T-helper 1 cell (primary cell): ENCODE measurements at places on chromosomes 7 and 10.

- no peak for DNase-seq
Measured at GRCh38 chr10:128883231-128884032, 583.6 kb upstream of the MGMT start.

- DNase-seq: no peak
Measured at GRCh38 chr10:79165070-79165778, 96.5 kb downstream of the ZMIZ1 start.

DNA sequence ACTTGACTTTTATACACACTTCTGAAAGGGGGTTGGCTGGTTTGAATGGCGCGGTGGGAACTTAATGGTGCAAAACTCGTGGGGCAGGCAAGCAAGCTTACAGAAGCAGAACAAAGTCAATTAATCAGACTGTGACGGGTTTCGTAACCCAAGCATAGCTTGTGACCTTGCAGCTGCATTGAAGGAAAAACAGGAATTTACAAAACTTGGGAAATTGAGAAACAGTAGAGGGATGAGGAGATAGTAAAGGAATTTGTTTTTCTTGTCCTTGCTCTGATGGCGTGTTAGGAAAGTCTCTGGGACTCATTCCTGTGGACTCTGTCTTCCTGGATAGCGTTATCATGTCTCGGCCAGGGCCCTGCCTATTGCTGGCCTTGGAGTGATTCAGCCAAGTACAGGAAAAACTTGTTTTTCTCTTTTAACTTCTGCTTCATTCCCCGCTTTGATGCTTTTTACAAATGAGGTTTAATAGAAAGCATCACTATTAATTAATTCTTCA lies 220.0 kb upstream of the KCND2 start:
- DNase-seq: no peak

DNA sequence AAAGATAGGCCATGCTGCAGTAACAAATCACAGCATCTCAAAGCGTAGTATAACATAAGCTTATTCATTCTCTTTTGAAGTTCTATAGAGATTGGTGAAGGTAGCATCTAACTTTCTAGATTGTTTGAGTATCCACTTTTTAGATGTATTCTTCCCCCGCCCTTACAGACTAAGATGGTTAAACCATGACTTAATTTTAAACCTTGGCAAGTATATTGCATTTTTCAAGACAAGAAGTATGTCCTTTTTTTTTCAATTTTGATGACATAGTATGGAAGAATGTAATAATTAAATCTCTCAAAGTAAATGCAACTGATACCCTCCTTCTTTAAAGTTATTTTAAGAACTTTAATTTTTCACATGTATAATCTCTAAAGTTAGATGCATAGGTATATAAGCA lies 190.0 kb downstream of the KCND2 start:
- no peak for DNase-seq

- DNase-seq: no peak
Measured at GRCh38 chr10:133456041-133456951, 2.6 kb downstream of the SCART1 start.

- no peak for DNase-seq
Measured at GRCh38 chr7:94697035-94697974, 41.4 kb upstream of the SGCE start.

GRCh38 chr7:121355574-121355973 lies 26.8 kb downstream of the WNT16 start:
- no peak for DNase-seq

GRCh38 chr7:117705630-117706029 lies 167.6 kb downstream of the CTTNBP2 start:
- DNase-seq: no peak

DNA sequence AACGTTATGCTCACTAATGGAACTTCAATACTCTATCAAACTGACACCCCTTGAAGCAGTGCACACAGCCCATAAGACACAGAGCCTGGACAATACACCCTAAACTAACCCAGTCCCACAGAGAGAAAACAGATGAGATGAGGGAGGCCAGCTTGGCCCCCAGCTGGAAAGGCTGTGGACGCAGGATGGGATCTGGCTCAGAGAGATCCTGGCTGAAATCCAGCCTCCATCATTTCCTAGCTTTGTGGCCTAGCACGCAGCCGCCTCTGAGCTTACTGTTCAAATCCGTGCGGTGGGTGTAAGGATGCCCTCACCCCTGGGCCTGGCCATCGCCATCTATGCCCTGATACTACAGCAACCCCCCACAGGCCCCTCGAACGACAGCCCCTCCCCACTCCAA lies 32.7 kb downstream of the SNX8 start:
- no peak for DNase-seq

DNA sequence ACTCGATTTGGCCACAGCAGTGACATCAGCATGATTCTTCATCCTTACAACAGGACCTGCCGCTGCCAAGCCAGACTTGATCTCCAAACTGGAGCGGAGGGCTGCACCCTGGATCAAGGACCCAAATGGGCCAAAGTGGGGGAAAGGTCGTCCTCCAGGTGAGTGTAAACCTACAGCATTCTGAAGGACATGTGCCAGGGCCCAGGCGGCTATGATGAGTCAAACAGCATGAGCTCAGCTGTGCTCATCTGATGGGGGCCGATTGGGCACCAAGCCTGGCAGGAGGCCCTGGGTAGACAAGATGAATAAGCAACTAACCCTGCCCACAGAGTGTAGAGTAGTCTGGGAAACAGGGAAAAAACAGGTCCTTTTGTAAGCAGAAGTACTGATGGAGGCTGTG lies 14.4 kb upstream of the ATP6V0E2 start:
- DNase-seq: no peak

- no peak for DNase-seq
Measured at GRCh38 chr10:60042262-60042661, 135.9 kb upstream of the CCDC6 start.

GRCh38 chr10:35585356-35585755 lies 19.8 kb upstream of the GJD4 start:
- no peak for DNase-seq

- no peak for DNase-seq
Measured at GRCh38 chr10:33804584-33804983, 470.1 kb upstream of the NRP1 start.

GRCh38 chr10:103931603-103932002 lies 13.6 kb upstream of the STN1 start:
- no peak for DNase-seq

GRCh38 chr10:126749015-126749655 lies 78.6 kb upstream of the C10orf90 start:
- DNase-seq: no peak

DNA sequence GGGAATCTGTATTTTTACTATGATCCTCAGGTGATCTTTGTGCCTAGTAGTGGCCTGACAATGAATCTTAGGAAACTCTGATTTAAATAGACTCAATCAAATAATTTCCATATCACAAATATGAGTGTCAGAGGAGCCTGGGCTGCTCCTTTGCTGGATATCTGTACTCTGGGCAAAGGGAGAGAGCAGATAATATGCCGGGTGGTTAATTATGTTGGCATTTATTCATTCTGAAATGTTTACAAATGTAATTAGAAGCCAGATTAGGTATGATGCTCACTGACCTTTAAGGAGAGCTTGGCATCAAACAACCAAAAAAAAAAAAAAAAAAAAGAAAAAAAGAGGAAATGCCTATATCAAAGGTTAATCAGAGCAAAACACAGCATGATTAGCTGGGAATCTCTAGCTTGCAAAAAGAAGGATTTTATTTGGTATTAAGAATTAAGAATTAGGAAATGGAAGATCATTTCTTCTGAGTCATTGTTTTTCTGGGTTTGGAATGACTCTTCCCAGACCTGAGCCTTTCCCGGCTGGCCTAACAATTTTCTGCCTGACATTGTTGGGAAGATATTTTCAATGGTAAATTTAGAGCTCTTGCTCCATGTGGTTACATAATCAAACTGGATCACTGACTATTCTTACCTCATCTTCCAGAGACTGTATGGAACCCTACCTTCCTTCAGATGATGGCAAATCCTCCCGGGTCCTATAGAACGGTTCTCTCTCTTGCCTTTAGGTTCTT lies 365.3 kb downstream of the REEP3 start:
- DNase-seq: no peak

DNA sequence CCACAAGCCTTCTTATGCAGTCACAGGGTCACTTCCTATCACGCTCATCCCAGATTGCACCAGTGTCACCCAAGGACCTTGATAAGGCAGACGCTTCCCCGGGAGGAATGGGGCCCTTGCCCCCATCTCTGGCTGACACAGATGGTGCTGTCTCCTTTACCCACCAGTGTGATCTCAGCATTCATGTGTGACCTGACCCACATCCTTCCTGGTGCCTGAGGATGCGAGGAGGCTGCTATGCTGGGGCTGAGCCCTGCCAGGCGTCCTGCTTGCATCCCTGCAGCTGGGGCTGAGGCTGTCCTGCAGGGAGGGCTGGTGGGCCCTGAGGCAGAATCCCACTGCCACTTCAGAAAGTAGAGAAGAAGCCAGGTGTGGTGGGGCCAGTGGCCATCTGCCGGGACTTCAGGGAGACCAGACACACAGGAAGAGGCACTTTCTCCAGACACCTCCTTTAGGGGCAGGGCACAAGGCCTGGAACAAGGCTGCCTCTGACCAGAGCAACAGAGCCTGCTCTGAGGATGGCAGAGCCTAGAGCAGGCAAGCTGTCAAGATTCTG lies 35.3 kb downstream of the RASGEF1A start:
- DNase-seq: no peak

GRCh38 chr10:110207011-110207804 lies at the start of gene MXI1:
MXI1 (plus strand) TSS chr10:110207605; CDS start chr10:110207809, 204 bp downstream.
- DNase-seq: peak; percentile 10

GRCh38 chr7:135362871-135363270 lies 129.2 kb downstream of the STRA8 start:
- no peak for DNase-seq

- no peak for DNase-seq
Measured at GRCh38 chr10:127142136-127142535, 54.3 kb downstream of the INSYN2A start.

DNA sequence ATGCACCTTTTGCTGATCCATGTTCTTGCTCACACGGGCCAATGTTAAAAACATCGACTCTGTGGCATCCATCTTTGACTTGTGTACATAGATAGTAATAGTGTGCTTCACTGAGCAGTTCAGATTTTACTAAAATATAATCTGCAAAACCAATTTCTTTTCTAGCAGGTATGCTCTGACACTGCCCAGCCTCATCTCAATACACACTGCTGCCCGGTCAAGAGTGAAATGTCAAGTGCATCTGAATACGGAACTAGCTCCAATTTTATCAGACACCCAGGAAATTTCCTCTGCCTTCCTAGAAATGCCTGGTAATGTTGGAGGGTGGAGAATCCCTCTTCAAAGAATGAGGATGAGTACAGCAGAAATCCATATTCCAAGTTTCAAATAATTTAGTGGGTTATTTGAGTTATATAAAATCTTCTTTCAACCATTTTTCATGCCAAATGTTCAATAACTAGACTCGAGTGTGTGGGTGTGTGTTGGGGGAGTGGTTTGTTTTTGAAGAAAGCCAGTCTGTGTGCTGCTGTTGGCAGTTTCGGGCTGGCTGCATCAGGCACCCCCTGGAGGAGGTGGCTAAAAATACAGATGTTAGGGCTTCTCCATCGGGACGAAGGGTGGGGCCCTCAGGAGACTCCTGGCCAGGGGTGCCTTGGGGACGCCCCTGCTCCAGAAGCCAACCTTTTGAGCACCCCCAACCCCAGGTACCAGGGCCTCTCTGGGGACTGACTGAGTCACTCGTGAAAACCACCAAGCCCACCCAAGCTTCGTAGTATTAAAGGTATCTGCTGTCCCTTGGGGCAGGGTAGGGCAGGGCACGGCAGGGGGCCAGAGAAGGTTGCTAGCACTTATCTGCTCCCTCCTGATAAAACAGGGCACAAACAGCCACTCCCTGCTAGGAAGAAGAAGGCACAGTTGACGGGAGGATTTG lies 15.4 kb downstream of the CTBP2 start:
- DNase-seq: no peak

- no peak for DNase-seq
Measured at GRCh38 chr10:52136921-52137320, 177.2 kb upstream of the DKK1 start.

- DNase-seq: no peak
Measured at GRCh38 chr10:78552261-78552811, 516.4 kb upstream of the ZMIZ1 start.

DNA sequence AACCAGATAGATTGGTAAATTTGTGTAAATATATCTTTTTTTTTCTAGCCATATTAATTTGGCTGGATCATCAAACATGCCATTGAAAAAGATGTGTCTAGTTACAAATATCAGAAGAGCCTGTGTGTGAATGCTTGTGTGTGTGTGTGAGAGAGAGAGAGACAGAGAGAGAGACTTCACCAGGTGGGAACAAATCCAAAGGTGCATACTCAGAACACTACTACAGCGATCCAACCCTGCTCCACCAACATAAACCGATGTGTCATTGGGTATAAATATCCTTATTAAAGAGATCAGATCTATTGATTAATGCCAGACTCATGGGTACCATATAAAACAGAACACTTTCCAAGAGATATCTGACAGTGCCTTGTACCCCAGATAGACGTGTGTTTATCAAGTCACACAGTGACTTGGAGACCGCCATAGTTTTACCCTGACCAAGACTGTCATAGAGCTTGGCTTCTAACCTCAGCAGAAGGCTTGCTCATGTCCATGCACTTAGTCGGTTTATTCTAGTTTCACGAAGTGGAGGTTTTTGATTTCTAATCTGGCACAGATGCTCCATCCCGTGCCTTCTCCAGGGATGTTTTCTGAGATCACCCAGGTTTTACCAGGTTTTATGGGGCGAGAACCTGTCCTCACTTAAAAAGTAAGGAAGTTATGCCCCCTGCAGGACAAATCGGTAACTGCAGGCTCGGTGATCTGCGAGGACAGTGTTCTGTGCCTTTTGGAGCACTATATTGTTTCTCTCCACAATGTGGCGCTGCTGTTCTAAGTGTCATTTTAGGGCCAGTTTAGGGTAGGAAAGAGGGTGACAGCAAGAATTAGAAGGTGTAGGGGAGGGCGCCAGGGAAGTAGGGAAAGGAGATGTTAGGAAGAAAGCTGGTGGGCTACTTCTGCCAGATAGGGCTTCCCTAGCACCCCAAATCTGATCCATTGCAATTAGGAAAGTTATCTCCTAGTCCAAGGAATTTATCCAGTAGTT lies 29.3 kb upstream of the WNT8B start:
- DNase-seq: peak; percentile 92
